NCI-H460 (cell line): ENCODE measurements at places on chromosomes 1 and 21.
A peak's percentile ranks its signal among the peaks of the same experiment; 100 is the strongest.

DNA sequence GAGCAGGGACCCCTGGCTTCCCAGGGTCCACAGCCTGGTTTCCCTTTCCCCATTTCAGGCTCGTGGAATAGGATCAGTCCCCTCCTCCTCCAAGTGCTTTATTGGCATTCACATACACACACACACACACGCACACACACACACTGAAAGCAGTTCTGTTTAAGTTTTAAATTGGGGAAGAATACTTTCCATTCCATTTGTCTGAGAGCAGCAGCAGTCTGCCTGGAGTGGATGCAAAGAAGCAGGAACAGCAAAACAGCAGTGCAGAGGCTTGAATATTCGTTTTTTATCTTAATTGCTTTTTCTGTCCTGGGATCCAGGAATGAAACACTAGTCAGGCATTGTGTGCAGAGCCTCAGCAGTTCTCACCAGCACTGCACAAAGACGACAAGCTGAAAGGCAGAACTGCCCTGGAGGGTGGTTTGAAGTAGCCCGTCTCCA lies 7.1 kb downstream of the CYB561D1 start:
- DNase-seq = no peak

DNA sequence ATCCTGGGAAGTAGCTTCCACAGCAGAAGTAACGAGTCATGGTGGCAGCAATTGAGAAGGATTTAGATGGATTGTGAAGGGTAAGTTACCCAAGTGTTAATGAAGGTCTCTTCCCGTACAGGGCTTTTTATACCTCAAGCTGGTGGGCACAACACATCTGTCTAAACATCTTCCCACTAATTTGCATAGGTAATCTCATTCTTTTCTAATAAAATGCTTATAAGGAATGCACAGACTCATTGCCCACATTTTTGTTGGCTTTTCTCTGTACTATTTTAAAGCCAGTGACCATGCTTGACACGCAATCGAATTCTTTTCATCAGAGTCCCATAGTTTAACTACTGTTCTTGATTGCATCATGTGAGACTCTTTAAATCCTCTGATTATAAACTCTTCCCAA lies at the start of gene KRTAP7-1:
Gene KRTAP7-1, minus strand, starts transcription at position 101 of the 400 bp plus-strand sequence. Its CDS starts 61 bp downstream, at position 40.
- DNase-seq = no peak

GRCh38 chr1:98991127-98992012 lies 13.3 kb downstream of the PLPPR5 start:
- DNase-seq = peak; percentile 4

GRCh38 chr1:183567584-183567983 lies 22.7 kb downstream of the NCF2 start:
- no peak for DNase-seq

DNA sequence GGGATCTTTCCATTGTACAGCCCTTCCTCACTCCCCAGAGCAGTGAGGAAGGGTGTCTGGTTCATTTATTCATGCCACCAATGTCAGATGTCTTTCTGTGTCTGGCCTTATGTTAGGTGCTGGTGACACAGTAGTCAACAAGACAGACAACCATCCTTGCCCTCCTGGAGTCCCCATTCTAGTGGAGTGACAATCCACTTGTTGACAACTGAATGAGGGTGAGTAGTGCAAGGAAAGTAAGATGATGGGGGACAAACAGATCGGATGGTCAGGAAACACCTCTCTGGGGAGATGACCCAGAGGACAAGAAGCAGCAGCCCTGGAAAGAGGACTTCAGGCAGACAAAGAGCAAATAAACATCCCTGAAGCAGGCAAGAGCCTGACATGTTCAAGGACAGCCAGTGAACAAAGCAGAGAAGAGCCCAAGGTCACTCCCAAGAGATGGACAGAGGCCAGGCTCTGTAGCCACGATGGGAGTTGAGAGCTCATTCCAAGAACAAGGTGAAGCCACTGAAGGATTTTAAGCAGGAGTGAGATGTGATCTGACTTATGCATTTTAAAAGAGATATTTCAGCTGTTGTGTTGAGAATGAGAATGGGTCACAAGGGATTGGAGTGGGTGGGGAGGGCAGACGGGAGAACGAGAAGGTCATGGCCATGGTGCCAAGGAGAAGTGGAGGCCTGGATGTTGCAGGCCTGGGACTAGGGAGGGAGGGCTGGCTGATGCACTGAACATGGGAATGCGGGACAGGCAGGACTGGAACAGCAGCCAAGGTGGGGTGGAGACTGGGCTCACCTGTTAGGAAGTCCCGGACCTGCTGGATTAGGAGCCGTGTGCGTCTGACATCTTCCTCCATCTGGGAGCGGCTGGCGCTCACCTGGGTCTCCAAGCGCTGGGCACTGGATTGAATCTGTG lies 30.2 kb downstream of the LAMB3 start:
- no peak for DNase-seq

DNA sequence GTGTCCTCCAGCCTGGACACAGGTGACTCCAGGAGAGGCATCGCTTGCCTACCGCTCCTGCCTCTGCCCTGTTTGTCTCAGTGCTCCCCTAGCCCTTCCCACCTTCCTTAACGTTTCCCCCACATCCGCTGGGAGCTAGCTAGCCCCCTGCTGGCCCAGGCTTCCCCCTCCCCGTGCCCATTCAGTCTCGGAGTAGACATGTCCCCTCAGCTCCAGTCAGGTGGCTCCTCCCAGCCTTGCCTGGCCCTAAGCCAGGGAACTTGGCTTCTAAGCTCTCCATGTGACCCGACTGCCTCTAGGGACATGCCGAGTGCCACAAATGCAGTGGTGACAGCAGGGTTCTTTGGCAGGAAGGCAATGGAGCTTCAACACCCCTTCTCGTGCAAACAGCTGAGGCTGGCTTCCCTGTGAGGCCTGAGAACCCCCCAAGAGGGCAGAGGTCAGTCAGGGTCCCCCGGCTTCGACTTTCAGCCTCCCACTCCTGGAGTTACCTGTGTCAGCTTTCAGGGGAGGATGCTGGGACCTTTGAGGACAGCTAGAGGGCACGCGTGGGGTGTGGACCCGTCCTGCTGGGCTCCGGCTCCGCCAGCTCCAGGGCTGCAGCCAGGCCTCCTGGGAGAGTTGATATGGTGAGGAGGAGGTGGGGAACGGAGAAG lies 16.2 kb downstream of the DRAXIN start:
- no peak for DNase-seq

DNA sequence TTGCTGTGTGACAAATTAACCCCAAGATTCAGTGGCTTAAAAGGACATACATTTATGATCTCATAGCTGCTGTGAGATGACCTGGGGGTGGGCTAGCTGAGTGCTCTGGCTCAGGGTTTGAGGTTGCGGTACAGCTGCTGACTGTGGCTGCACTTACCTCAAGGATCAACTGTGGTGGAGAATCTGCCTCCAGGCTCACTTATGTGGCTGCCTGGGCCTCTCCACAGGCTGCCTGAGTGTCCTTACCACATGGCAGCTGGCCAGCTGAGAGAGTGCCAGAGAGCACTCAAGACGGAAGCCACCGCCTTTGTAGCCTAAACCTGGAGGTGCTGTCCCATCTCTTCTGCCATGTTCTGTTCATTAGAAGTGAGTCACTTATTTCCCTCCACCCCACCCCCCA lies 5.7 kb downstream of the LRRC71 start:
- DNase-seq = no peak

- DNase-seq = no peak
These were observed 341 bp upstream of the TMEM61 start for GRCh38 chr1:54980046-54980527.

DNA sequence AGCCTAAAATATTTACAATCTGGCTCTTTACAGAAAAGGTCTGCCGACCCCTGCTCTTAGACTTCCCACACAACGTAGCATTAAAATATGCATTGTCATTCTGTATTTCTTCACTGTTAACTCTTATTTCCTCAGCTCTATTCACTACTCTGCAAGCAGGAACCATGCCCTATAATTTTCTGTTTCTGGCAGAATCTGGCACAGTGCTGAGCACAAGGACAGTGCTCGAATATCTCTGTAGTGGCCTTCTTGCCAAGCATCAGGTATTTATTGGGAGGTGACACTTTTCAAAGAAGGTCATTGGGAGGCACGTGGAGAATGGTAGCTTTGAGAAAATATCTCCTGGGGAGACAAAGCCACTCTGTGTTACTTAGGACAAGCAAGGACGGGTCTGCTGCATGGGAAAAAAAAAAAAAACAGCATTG lies 77.9 kb downstream of the PSMG1 start:
- DNase-seq = no peak

DNA sequence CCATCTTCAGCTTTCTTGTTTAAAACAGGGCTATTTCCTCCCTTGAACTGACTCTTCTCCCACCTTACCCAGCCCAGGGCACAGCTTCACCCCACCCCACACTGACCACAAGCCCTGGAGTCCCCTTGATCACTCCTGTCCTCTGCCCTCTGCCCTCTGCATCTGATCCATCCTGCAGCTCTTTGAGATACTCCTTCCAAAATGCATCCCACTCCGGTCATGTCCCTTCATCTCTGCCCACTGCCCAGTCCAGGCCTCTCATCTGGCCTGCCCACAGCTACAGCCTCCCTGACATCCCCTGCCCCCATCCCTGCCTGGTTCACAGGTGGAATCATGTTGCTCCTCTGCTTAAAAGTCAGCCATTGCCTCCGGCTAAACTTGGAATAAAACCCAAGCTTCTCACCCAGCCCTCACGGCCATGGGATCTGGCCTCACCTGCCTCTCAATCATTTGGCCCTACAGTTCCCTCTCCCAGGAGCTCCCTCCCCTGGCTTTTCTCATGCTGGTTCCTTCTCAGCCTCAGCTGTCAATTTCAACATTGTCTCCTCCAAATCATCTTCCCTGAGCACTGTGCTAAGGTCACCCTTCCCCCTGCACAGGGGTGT lies 202.0 kb downstream of the MATN1 start:
- no peak for DNase-seq

DNA sequence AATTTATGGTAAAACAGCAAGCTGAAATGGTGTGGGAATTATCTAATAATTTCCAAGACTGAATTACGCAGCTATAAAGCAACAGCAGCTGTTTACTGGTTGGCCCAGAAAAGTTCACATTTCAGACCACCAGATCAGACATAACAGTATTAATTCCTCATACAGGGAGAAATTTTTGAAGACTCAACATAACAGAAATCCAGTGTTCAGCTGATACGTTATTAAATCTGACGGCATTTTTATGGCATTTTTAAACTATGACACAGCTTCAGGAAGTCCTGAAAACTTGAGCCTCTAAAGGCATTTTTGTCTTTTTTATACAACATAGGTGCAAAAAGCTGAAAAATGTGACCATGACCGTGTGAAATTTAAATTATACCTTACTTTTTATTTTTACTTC lies 91.2 kb downstream of the APP start:
- DNase-seq = no peak

- DNase-seq = no peak
These were observed 46.0 kb downstream of the RHOU start for GRCh38 chr1:228781161-228781808.

- no peak for DNase-seq
These were observed 10.2 kb downstream of the KRTAP20-3 start for GRCh38 chr21:30652891-30653290.

DNA sequence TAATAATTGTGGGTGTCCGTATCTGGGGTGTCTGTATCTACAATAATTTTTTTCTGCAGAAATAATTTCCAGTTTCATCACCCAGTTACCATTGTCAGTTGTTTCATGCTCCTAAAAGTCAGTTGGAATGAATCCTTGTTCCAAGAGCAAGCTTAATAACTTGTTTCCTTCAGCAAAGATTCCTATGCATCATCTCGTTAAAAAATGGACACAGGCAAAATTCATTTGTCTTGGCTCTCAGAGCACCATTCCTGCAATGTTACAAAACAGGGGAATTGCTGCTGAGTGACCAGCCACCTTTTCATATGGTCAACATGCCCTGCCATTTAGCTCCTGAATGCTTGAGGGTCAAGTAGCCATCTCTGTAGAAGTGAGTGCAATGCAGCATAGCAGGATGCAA lies 393.4 kb downstream of the KCNT2 start:
- no peak for DNase-seq

GRCh38 chr1:164949771-164950471 lies 390.9 kb downstream of the PBX1 start:
- DNase-seq = no peak
